ENCODE measurements at places on chromosomes 2 and 18. TPM values are rescaled to one million over a fixed set of nuclear protein-coding genes. Genes with fewer than 3 reads are reported as not detected.

DNA sequence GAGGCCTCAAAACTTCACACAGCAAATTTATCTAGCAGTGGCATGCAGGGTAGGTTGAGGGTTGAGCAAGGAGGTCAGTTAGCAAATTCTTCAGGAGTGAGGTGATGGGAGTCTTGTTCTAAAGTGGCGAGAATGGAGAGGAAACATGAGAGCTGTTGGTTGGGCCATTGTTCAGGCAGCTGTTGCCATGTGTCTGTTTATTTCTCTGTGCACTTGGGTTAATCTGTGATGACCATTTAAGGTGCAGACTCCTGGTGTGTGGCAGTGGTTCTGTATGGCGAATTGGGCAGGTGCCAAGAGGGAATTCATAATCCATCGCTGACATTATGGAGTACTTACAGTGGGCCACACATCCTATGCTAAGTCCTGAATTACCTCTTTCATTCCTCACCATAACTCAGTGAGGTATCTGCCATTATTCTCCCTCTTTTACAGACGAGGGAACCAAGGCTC is 30.4 kb downstream of the TMEM178A start:
- DNase-seq: no peak

DNA sequence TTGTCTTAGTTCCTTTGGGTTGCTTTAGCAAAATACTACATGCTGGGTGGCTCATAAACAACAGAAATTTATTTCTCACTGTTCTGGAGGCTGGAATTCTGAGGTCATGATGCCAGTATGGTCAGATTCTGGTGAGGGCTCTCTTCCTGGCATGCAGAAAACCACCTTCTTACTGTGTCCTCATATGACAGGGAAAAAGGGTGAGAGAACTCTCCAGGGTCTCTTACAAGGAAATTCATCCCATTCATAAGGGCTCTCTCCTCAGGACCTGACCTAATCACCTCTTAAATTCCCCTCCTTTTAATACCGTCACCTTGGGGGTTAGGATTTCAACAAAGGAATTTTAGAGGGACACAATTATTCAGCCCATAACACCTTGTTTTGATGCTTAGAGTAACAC is 243.1 kb upstream of the TNP1 start:
- DNase-seq: no peak

GRCh38 chr2:157692768-157693167 is 64.1 kb upstream of the ACVR1C start:
- no peak for DNase-seq

DNA sequence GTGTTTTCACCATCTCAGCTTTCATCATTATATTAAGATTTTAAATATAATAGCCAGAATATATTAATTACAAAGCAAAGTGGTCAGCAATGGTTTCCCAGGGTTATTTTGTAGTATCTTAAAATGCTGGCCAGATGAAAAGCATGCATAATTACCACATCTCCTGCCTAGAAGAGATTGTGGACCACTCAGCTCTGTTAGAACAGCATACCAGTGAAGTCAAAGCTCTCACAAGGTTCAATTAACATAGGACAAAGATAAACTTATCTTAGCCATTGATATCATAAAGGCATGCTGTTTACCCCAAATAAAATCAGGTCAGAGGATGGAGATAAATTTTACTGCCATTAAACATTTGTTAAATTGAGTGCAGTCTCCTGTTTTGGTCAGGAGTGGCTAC is 19.3 kb upstream of the PDE1A start:
- DNase-seq: no peak

DNA sequence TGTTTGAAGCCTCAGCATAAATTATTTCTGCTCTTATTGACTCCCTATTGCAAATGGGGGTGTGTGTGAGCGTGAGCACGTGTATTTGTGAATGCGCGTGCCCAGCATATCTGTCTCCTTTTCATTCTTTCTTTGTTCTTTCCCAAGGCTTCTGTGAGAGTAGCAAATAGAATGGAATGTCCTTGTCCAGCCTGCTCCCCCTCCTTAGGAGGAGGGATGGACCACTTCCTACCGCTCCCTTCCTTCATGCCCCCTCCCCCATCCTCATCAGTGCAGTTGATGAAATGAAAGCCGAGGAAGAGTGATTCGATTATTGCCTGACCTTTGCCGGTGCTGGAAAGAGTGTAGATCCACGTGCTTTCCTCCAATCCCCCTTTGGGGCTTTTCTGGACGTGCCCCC is 102.0 kb downstream of the CPO start:
- no peak for DNase-seq

DNA sequence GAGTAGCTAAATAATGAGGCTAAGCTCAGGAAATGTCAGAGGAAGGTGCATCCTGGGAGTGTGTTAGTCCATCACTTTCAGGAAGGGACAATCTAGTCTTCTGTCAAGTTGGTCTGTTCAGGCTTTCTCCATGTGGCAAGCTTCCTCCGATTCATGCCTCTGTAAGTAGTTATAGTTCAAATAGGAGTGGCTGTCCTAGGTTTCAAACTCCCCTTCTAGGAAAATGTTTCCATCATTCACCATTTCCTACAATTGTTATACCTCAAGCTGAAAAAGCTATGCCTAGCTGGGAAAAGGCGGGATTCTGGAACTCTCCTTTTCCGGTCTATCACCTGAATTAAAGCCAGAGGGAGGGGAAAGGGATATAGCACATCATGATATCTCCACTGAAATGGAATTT is 287.7 kb upstream of the ZSWIM2 start:
- DNase-seq: no peak

DNA sequence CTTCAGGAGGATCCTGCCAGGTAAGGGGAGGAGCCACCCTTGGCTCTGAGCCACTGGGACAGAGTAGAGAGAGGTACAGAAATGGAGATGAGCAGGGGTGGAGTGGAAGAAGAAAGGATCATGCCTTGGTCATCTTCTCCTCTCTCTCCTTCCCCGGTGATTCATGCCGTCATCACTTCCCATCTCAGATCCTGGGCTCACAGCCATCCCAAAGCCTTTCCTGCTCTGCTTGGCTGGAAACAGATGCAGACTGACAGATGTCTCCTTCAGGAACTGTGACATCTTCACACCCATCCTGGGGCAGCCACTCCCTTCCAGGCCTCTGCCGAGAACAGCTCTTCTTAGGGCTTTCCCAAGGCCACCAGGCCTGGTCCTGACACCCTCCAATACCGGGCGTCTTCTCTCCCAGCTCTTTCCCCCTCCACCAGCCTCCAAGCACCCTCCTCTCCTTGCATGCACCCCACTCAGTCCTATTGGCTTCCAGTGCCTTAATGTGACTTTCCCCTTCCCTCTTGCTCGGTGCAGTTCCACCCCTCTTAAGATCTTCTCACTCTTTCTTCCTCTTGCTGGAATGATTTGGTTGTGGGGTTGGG is 58.3 kb upstream of the TNP1 start:
- no peak for DNase-seq

- no peak for DNase-seq
Measured at GRCh38 chr18:79050005-79050404, 19.2 kb upstream of the ATP9B start.

- DNase-seq: no peak
Measured at GRCh38 chr18:23077493-23078256, 57.6 kb upstream of the CABLES1 start.

DNA sequence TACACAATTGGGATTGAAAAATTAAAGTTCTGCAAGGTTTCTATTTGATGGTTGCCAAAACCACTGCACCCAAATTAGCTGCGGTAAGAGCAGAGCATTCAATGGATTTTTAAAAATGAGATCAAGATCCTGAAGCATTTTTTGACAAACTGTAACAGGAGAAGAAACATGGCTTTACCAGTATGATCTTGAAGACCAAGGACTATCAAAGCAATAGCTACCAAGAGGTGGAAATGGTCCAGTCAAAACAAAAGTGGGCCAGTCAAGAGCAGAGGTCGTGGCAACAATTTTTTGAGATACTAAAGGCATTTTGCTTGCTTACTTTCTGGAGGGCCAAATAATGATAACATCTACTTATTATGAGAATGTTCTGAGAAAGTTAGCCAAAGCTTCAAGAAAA is 186.8 kb downstream of the RDH14 start:
- DNase-seq: no peak

DNA sequence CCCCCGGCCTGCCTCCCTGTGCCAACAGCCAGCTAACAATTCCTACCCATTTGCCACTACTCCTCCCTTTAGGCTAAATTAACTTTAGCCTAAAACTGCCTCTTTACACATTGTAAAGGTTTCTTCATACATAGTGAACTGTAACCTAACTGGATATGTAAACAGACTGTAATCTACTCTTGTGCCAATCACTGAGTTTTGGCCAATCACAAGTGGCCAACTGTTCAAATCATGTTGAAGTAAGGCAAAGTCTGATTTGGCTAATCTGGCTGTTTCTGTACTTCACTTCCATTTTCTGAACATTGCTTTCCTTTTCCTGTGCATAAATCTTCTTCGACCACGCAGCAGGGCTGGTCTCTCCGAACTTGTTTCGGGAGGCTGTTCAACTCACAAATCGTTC is 103.6 kb upstream of the LYPD6 start:
- no peak for DNase-seq

DNA sequence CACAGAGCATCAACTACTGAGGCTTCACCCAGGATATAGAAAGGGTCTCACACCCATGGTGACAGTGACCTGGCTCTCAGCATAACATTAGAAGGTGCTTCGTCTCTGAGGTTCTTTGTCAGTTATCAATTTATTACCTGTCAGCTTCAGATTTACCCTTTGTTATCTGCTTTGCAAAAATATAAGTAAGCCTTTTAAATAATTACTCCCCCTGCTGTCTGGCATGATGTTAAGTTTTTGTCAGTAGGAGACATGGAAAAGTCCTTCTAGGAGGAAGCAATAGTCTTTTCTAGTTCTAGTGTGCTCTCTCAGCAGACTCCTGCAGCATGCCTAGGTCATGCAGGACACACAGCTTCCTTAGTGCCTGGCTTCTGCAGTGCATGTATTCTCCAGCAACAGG is 149.9 kb downstream of the RDH14 start:
- no peak for DNase-seq

GRCh38 chr18:24988253-24988840 is 363.6 kb downstream of the ZNF521 start:
- DNase-seq: no peak

- no peak for DNase-seq
Measured at GRCh38 chr2:11028407-11028916, 116.7 kb downstream of the KCNF1 start.

- DNase-seq: no peak
Measured at GRCh38 chr18:61628085-61628484, 264.7 kb downstream of the RNF152 start.

DNA sequence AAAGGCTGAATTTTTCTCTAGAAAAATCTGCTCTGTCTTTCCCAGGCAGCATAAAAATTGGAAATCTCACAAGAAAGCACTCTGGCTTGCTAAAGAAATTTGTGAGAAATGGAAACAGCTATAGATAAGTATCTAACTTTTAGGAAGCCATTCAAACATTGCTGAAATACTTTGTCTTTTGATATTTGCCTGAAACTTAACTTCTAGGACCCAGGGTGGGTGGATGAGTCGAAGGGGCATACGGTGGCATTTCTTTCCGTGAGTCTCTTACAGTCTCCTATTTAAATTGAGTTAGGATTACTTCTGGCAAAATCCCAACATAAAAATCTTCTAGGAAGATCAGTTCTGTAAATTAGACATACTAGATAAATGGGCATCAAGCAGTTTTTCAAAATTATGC is 532 bp upstream of the COL3A1 start:
- no peak for DNase-seq

- no peak for DNase-seq
Measured at GRCh38 chr2:65661980-65662653, 229.7 kb upstream of the SPRED2 start.

DNA sequence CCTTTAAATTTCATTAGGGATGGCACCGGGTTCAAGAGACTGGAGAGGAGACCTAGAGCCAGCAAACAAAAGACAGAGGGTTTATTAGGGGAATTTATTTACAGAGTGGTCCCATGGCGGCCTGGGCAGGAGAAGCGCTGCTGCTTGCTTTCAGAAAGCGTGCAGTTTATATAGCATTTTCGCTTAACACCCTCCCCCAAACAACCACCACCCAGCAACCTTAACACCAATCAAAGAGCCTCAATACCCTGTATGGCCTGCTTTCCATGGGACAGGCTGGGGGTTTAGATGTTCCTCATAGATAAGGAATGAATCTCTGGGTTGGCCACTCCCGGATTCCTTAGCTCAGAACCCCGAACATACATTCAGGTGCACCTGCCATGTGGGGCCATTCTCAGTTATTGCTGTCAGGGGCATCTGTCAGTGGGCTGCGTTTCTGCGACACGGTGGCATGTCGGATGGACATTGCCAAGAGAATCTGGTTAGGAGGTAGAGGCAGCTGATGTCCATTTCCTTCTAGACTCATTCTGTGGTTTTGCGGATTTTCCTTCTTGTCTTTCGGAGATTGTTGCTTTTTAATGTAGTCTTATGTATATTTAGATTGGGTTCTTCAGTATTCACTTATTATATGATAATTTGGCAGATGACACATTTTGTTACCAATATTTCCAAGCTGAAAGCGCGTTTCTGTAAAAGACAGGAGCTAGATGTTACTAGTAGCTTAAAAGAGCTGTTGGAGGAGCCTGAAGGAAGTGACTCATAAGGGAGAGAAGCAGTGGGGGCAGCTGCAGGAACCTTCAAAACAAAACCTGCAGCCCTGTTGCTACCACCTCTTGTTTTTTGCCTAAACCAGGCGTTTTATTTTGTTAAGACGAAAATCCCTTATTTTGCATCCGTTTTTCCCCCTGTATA is 7.2 kb downstream of the AGAP1 start:
- DNase-seq: no peak

DNA sequence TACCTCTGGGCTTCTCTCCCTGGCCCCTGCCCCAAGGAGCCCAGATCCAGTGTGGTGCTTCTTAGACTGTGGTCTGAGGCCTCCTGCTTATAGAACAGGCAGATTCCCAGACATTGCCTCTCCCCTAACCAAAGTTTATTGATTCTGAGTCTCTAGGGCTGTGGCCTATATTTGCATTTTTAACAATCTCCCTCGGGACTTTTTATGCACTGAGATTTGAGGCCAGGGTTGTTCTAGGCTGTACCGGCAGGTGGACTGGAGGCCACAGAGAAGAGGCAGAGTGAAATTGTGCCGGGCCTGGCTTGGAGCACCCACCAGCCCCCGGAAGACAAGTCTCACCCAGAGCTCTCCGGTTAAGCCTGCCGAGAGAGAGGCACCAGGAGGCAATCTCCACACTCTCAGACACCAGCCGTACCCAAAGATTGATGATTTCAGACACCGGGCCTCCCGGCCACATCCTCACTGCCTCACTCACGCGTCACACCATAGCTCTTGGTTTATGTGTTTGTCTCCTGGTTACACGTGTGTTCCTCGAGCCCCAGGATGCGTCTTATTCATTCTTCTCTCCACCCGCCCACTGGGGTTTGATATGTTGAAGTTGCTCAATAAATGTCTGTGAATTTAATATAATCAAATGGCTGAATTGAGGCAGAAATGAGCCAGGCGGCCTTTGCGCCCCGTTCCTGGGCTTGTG is 203.7 kb downstream of the KLHL29 start:
- no peak for DNase-seq

- DNase-seq: no peak
Measured at GRCh38 chr2:161995553-161996016, 78.4 kb downstream of the DPP4 start.

CBLN2 gene
- 111 TPM for total RNA-seq

PPP1R1C gene
- 0.39 TPM for total RNA-seq

SCN2A gene
- total RNA-seq: 197 TPM

SS18 gene
- 73.6 TPM for total RNA-seq

RESP18 gene
- total RNA-seq: 2.5 TPM

PSMA8 gene
- not detected for total RNA-seq

SGPP2 gene
- 25.4 TPM for total RNA-seq
